T-helper 17 cell (primary cell): ENCODE measurements at places on chromosomes 6 and 20.

GRCh38 chr6:168535711-168536110, 94.7 kb downstream of the SMOC2 start:
- DNase-seq = no peak

GRCh38 chr6:155248008-155249001, 15.5 kb upstream of the CLDN20 start:
- no peak for DNase-seq

- DNase-seq = no peak
Observed at GRCh38 chr6:40524797-40525585, 62.2 kb downstream of the LRFN2 start.

DNA sequence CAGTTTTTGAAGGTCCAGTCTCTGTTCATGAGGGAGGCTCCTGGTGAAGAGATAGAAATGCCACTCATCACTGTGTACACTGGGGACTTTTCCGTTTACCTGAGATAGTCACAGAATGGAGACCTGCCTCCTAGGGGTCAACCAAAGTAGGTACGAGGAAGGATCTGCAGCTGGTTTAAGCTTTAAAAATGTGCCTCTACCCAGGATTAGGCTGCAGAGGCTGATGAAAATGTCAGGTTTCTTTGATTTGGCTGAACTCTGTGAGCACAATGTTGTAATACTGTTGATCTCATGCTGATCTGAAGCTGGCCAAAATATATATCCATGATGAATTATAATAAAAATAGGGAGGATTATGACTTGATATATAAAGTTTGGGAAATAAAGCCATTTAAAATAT, 182.7 kb downstream of the ADAT2 start:
- no peak for DNase-seq

DNA sequence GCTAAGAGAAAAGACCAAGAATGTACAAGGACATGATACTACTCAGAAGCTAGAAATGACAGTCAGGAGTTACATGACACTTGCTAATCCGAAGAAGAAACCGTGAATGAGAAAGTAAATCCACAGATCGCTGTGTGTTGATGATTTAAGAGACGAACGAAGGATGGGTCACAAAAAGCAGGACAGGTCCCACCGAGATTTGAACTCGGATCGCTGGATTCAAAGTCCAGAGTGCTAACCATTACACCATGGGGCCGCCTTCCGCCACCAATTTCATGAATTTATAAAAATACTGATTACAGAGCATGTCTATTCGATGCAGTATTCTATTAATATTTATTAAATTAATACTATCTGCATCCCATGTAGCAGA, 54.0 kb upstream of the BTN3A2 start:
- no peak for DNase-seq

DNA sequence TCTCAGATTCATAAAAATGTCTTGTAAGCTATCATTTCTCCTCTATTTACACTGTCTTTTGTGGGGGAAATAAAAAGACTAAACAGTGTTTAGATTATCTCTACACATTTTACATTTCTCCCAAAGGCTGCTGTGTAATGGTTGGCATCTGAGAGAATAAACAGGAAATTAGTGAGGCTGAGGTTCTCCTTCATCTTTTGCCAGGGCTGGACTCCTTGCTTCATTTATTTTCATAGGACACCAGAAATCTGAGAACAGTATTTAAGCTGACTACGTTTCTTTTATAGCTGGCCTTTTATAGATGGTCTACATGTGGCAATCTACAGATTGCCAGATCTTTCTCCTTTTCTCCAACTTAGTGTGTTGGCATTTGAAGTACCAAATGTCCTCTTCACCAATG, 41.5 kb downstream of the PLCB4 start:
- no peak for DNase-seq

GRCh38 chr6:89961481-89961880, 67.2 kb downstream of the GJA10 start:
- DNase-seq = no peak

GRCh38 chr20:19738951-19739350, 19.1 kb upstream of the RIN2 start:
- DNase-seq = no peak

DNA sequence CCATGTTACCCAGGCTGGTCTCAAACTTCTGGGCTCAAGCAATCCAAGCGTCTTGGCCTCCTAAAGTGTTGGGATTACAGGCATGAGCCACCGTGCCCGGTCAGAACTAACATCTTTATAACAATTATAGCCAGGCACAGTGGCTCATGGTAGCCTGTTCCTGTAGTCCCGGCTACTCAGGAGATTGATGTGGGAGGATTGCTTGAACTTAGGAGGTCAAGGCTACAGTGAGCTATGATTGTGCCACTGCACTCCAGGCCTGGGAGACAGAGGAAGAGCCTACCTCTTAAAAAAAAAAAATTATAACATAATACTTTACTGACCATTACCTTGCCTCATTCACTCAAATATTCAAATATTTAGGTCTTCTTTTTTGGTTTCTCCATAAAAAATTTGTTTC, 16.8 kb upstream of the MYMX start:
- DNase-seq = no peak

GRCh38 chr6:150899231-150899630, 33.7 kb downstream of the MTHFD1L start:
- DNase-seq = no peak

- no peak for DNase-seq
Observed at GRCh38 chr6:142420802-142421201, 119.0 kb downstream of the ADGRG6 start.

GRCh38 chr20:1324598-1325172, 4.3 kb downstream of the SDCBP2 start:
- no peak for DNase-seq

- no peak for DNase-seq
Observed at GRCh38 chr20:14992153-14992552, 654.7 kb upstream of the FLRT3 start.

DNA sequence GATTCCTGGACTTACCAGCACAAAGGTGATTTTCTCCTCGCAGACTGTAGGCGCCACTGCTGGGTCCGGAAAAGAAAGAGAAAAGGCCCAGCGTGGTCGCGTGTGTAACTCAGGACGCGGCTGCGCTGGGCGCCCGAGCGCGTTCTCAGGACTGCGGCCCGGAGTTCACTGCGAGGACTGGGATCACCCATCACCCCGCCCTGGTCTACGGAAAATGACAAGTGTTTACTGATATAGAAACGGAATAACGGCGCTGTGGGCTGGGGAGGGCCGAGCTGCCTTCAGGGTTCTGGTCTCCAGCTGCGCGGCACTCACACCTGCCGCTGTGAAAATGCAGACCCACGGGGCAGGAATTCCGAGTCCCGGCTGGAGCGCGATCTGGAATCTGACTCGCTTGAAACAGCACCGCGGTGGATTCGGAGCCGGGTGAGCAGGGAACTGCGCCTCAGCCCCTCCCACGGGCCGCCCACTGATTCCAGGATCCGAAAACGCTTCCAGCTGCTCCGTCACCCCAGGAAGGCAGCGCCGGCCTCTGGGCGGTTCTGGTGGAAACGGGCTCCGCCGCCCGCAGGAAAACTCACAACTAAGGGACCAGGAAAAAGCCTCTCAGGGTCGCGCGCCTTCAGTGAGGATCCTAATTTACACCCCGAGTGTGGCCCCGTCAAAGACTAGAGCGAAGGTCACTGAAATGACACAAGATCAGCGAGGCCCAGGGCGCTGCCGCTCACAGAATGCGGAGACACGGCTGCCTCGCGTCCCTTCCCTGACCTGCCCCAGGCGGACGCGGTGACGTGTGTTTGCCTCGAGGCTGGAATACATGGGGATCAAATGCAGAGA, 34.5 kb downstream of the HLA-A start:
- DNase-seq = peak; percentile 32

DNA sequence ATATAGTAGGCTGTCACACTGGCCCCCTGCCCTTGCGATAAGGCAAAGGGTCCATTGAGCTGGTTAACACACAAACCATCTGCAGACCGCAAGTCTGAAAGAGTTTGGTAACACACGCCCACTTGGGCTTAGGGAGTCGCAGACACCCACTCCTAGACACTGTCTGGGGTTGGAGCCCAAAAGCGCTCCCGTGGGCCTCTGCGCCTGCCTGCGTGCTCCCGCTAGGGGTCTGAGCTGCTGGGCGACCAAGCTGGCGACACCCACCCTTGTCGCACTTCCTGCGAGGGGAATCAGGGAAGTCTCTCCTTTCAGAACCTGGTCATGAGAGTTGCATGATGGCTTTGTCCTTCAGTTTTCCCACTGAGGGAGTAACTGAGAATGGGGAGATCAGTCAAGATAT, 653.0 kb downstream of the HTR1B start:
- no peak for DNase-seq

GRCh38 chr6:52925919-52926792, 16.7 kb upstream of the GSTA3 start:
- DNase-seq = no peak

- DNase-seq = no peak
Observed at GRCh38 chr20:33821270-33821836, 10.2 kb downstream of the CHMP4B start.

DNA sequence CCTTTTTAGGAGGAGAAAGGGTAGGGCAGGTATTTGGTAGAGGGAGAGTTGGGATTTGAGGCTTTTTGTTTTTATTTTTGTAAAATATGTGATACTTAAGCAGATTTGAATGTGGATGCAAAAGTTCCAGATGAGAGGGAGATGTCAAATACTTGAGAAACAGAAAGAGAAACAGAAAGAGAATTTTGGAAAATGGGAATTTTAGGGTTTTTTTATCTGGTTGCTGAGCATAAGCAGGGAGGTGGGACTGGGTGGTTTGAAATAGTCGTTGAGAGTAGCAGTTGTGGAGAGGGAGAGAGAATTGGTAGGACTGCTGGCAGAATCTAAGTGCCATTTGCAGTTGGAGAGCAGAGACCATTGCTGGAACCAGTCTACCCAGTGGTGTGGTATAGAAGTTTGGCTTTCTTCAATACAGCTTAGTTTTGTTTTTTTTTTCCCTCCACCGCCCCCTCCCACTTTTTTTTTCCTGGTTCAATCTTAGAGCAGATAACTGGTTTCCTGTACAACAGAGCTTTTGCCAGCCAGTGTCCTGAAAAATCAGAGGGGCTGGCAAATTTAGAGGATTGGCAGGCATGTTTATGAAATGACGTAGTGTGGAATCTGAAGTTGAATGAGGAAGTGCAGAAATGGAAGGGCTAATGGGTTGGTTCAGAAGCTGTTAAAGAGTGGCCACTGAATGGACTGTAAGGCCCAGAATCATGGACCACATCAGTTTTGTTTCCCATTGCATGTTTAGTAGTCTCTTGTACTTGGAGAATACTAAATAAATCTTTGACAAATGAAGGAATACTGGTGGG, 68.7 kb downstream of the ATRN start:
- DNase-seq = no peak

GRCh38 chr20:50169329-50169823, 15.9 kb upstream of the PEDS1 start:
- DNase-seq = peak; percentile 54

GRCh38 chr6:96562886-96563285, at the start of gene FHL5:
Gene FHL5, plus strand, starts transcription at chr6:96563128. Its CDS starts 40,486 bp downstream, at chr6:96603614.
- DNase-seq = no peak

- DNase-seq = no peak
Observed at GRCh38 chr6:126361832-126362440, 22.0 kb downstream of the CENPW start.

DNA sequence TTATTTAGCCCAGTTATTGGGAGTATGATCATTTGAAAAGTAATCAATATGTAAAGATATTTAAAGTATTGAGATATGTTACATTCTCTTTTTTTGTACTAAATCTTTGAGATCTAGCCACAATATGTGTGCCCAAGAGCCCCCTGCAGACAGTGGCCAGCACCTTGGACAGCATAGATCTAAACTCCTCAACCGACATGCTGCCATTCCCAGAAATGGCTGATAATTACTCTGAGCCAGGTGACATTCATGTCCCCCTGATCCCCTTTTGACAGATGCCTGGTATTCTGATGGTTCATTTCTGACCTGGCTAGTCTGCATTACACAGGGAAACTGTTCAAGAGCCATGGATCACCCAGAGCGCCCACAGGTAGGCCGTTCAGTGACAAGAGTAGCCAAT, 177.1 kb downstream of the ZDHHC14 start:
- no peak for DNase-seq

- no peak for DNase-seq
Observed at GRCh38 chr6:167469672-167470071, 144.8 kb downstream of the TTLL2 start.

GRCh38 chr20:56427797-56428196, 15.7 kb downstream of the CASS4 start:
- no peak for DNase-seq

DNA sequence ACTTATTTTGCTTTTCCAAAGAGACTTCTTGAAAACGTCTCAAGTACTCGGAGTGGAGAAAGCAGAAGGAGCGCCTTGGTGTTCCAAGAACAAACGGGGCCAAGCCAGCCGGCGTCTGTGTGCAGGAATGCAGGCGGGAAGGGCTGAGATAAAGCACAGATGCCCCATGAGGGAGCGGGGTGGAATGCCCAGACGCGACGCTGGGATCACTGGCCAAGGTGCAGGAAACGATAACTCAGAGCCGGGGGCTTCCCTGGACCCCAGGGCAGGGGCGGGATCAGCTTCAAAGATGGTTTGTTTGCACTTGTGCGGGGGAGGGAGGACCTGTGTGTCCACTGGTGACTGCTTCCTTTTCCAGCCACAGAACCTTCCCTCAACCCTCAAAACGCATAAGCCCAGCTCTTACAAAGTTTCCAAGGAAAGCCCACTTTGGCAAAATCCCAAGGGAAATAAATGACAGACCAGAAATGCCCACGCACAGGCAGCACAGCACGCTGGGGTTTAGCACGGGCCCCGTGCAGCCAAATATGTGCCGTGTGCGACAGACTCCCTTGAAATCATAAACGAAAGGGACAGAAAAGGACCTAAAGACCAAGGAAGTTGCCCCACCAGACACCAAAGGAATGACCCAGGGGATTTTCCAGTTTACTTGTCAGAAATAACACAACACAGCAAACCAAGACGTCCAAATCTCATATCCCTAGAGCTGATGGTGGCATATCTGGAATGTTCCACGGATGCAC, 113.9 kb downstream of the NFATC2 start:
- DNase-seq = no peak

GRCh38 chr6:10676403-10676802, 18.0 kb downstream of the C6orf52 start:
- no peak for DNase-seq

GRCh38 chr20:17059465-17059864, 167.4 kb upstream of the PCSK2 start:
- DNase-seq = no peak

DNA sequence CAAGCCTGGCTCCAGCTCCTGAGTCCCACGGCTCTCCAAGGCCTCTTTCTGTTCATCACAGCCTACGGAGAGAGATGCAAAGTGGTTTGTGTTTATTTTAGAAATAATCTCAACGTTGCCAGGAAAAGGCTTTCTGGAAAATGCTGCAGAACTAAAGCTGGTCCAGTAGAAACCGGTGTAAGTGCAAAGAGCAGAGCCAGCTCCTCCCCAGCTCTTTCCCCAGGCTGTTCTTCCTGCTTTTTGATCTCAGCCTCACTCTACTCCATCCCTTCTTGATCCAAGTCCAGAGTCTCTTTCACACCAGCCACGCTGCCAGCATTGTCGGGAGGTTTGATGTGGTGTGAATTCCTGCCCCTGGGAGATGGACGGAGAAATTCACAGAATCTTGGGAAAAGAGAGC, 69.8 kb downstream of the TMEM170B start:
- no peak for DNase-seq
